Occipital lobe (tissue), 3 donors: ENCODE measurements at places on chromosomes 6 and 20. TPM values are rescaled to one million over a fixed set of nuclear protein-coding genes. Genes with fewer than 3 reads are reported as not detected.

- no peak for DNase-seq
These were observed 92.4 kb downstream of the PRND start for GRCh38 chr20:4813863-4814695.

DNA sequence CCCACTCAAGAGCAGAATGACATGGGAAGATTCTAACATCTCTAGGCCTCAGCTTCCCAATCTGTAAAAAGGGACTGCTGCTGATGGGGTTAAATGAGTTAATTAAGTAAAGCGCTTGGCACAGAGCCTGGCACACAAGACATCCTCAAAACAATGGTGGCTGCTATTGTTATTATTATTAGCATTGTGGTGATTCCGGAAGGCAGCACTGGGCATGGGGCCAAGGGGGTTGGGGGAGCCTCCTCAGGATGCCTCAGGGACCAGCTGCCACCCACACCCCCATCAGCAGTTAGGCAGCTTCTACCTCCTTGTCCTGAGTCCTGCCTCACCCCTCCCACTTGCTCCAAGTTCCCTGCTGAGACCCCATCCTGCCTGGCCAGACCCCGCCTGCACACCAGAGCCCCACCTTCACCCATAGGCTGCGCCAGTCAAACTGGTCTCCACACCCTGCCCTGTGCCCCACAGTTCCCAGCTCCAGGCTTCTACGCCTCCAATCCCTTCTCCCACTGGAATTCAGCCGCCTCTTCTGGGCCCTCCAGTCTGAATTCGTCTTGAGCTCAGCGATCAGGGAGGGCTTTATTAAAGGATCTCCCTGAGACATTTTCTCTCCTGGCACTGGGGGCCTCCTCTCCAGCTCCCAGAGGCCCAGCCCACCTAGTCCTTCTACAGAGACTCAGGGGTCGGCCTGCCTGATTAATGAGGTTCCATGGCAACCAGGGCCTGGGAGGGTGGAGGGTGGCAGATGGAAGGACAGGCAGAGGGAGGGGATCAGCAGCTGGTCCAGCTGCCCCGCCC lies 1.5 kb downstream of the E2F1 start:
- DNase-seq = no peak

GRCh38 chr6:146153040-146153758 lies 124.3 kb downstream of the GRM1 start:
- DNase-seq = no peak

DNA sequence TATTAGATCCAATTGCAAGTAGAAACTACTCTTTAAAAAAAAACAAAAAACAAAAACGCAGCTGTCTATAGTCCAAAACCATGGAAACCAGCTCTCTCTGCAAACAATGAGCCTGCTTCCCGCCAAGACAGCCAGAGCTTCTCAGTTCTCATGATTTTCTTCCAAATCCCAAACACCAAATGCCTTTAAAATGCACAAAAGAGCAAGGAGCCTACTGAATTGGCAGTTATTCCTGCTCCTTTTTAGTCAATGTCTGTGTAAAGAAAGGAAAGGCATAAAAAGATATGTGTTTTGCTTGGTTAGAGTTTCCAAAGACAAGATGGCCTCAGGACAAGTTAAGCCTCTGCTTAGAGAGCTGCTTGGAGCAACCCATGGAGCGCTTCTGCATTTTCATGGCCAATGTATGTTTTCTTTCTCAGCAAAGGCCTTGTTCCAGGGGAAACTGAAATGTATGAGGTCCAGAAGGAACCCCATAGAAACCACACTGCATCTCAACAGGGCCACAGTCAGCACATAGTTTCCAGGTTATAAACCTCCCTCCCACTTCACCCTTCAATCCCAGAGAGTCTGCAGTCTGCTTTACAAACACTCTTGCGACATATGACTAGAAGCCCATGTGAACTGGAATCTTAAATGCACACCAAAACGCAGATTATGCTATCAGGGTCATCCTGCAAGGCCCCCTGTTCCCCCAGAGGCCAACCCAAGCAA lies 209.3 kb upstream of the TAB2 start:
- DNase-seq = peak; percentile 2

- no peak for DNase-seq
These were observed 153.3 kb downstream of the ZDHHC14 start for GRCh38 chr6:157534134-157534871.

- no peak for DNase-seq
These were observed 110.5 kb downstream of the HAO1 start for GRCh38 chr20:7829776-7830175.

DNA sequence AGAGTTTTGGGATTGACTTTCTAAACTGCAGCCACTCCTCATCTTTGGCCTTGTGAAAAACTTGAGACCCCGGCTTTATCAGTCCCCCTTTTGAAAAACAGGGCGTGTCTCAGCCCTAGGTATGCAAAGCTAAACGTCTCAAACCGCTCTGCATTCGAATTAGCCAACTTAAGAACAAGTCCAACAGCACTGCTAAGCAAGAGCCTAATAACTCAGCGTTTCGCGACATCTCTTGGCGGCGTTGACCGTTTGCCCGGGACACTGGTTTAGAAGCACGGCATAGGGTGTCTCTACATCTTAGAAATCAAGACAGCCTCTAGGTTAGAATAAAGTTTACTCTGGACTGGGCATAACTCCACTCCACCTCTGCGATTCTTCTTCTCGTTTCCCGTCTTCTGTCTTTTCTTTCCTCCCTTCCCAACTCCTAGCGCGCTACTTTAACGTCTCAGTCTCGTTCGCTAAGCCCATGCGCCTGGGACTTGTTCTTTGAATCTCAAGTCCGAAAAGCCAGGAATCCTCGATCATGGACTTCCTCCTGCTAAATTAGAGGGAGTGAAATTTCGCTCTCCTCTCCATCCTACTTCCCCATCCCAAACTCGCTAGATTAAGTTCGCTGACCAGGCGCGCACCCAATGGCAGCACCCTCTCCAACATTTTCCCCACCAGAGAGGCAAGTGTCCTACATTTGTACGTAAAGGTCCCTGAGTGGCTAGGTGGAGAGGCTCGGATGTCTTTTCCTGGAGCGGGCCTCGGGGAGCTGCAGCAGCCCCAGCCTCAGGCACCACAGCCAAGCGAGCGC lies 10.5 kb upstream of the TFAP2A start:
- DNase-seq = no peak

DNA sequence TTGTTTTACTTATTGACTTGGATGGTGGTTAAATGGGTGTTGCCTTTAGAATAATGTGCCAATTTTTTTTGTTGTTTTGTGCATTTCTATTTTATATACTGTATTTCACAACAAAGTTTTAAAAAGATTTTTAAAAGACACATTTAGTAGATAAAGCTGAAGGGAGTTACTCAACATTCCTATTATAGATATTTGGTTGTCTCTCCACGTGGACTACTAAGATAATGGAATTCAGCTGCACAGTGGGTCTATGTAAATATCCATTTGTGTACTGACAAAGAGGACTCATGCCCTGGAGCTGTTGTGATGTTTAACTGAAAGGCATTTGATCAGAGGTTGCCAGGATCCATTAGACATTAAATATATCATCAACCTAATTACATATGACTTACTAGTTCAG lies 23.2 kb upstream of the FAM135A start:
- no peak for DNase-seq

GRCh38 chr6:43386492-43386891 lies 17.0 kb upstream of the ZNF318 start:
- no peak for DNase-seq

GRCh38 chr6:18410412-18410811 lies 23.3 kb downstream of the RNF144B start:
- no peak for DNase-seq

GRCh38 chr6:72832271-72832670 lies 210.4 kb downstream of the KCNQ5 start:
- no peak for DNase-seq

DNA sequence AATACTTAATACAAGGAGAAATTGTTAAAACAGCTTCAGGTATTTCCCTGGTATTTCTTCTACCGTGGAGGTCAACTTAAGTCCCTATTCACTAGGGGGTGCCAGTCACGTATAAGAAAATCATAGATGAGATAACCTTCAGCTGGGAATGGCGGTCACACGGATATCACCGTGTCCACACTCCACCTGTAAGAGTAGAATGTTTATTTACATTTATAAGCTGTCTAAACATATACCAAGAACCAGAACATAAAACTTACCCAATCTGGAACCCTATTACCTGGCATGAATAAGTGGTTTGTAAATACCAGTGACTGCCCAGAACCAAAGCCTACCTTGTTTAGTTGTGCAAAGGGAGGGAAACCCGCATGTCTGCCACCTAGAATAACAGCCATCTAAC lies 1.9 kb upstream of the ELOVL4 start:
- DNase-seq = no peak

DNA sequence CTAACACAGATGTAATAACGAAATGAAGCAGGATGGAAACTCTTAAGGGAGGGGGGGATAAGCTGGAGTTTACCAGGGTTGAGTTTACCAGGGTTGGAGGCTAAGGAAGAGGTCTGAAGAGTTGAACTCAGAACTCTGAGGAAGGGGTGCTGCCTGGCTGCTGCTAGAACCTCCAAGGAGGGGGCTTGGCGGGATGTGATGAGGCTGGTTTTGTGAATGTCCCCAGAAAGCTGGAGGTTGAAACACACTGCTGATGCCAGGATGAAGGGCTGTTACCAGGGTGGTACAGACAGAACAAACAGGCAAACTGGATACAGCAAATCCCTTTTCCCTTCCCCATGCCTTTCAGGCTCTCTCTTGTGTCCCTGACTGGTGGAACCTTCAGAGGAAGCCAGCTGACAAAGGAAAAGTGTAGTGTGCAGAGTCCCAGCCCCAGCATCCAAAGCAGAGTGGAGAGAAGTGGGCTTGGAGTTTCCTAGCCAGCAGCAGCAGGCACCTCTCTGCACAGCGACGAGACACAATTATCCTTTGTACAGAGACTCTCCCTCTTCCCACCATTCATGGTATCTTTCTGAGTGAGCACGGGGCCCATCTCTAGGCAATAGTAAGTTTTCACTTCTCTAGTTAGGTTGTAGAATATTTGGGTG lies 23.7 kb downstream of the UBE2V1 start:
- no peak for DNase-seq

- DNase-seq = no peak
These were observed 712 bp downstream of the ABHD16A start for GRCh38 chr6:31702405-31702818.

DNA sequence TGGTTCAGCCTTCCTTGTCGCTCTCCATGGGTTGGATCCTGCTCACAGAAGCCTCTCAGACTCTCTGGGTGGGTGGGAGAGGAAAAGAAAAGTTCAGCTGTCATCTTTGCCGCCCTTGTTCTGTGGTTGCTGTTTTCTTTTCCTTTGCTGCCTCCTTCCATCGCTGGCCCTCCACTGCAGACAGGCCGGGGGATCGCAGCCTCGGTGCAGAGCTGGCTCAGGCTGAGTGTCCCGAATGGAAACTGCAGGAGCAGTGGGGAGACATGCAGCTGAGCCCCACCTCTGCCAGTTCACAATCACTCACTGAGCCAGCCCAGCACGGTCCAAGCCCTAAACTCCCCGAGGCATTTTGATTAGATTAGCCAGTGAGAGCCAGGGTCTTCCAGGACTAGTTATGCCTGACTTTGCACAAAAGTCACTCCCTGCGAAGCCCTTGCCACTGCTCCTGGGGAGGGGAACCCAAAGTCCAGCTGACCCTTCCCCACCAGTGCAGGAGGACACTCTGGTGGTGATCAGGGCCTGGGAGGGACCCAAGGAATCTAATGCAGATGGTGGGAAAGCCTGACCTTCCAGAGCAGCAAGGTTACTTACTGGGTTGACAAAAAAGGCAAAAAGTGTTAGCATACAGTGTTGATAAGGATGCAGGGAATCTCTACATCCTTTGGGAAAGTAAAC lies 14.0 kb downstream of the NRN1 start:
- DNase-seq = no peak

GRCh38 chr6:189676-190075 lies 102.6 kb upstream of the DUSP22 start:
- no peak for DNase-seq

DNA sequence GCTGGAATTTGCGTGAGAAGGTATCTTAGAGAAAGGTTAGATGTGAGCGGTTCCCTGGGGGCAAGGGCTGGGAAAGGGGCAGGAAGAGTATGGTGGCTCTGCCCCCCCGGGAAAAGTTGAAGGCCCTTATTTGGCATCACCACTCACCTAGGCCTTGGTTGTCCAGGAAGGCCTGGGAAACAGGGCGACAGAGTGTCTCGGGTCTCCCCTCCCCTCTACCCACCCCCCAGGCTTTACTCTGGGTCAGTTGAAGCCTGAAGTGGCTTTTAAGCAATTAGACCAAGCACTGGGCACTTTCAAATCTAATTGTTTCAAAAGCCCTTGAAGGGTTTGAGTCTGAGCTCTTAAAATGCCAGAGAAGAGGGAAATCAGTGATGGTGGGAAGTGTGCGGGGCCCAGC lies 30.2 kb upstream of the FOXP4 start:
- DNase-seq = no peak

- DNase-seq = no peak
These were observed 157.3 kb downstream of the PHF3 start for GRCh38 chr6:63792736-63793464.

DNA sequence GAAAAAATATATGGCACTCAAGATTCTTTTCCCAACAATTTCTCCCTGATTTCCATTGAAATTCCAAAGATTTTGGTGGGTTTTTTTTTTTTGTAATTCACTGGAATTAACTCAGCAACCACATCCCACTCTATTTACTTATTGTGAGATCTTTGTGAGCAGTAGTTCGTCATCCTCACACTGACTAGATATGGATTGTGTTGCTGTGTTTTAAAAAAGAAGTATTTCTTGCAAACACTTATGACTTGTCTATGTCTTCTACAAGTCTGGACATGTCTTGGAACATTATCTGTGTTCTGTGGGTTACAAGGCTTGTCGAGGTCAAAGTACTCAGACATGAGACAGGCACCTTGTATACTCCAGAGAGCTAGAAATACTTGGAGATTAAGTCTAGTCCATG lies 7.3 kb upstream of the TENT5A start:
- no peak for DNase-seq

- DNase-seq = no peak
These were observed 17.6 kb downstream of the PHACTR2 start for GRCh38 chr6:143695130-143695968.

DNA sequence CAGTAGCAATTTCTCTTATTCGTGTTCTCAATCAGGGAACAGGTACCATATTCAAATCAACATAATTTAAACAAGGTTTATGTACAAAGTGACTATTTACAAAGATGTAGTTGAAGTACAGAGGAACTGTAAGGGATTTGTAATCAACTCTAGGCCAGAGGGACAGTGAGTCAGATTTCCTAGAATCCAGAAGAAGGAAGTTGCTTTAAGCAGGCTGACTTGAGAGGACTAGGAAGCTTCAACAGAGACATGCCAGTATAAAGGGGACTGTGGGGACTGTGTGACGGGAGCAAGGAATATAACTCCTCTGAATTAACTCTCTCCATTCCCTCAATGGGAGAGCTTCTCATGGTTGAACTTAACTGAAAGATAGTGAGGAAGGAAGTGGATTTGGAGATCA lies 427.4 kb upstream of the JAG1 start:
- no peak for DNase-seq

The DDO gene
- 0.16 TPM for total RNA-seq

The FHL5 gene
- total RNA-seq = 1.7 TPM

The RIPPLY2 gene
- total RNA-seq = 12.9 TPM

The ASF1A gene
- 42.7 TPM for total RNA-seq

The MEI4 gene
- total RNA-seq = 0.47 TPM

The TRIM31 gene
- total RNA-seq = not detected

The SLC35A1 gene
- total RNA-seq = 27.1 TPM
